ENCODE measurements at places on chromosomes 7 and 10.

DNA sequence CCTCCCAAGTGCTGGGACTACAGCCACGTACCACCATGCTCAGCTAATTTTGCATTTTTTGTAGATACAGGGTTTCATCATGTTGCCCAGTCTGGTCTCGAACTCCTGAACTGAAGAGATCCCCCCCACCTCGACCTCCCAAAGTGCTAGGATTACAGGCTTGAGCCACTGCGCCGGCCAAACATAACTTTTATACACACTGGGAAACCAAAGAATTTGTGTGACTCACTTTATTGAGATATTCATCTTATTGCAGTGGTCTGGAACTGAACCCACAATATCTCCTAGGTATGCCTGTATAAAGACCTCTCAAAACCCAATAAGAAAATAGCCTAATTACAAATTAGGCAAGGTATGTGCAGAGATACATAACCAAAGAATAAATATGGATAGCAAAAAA is 182.6 kb upstream of the FEZF1 start:
- H3K4me1 ChIP-seq, result no peaks in the 10 kb centered on the region
- no peaks in the 10 kb centered on the region for H3K27me3 ChIP-seq
- H3K4me3 ChIP-seq, result no peak overlapping the region
- no peak for DNase-seq
- H3K27ac ChIP-seq, result no peak overlapping the region
- no peaks in the 10 kb centered on the region for H3K36me3 ChIP-seq

GRCh38 chr10:103890194-103890658 is 27.8 kb downstream of the STN1 start:
- peaks cover 8% of the 10 kb centered on the region for H3K4me1 ChIP-seq
- H3K27me3 ChIP-seq, result no peaks in the 10 kb centered on the region
- H3K36me3 ChIP-seq, result no peaks in the 10 kb centered on the region
- H3K4me3 ChIP-seq, result no peak overlapping the region
- H3K27ac ChIP-seq, result peak overlapping the region; percentile 87

GRCh38 chr7:5667391-5667790 is 114.1 kb downstream of the RNF216 start:
- no peaks in the 10 kb centered on the region for H3K4me1 ChIP-seq
- no peak overlapping the region for H3K4me3 ChIP-seq
- no peaks in the 10 kb centered on the region for H3K27me3 ChIP-seq

DNA sequence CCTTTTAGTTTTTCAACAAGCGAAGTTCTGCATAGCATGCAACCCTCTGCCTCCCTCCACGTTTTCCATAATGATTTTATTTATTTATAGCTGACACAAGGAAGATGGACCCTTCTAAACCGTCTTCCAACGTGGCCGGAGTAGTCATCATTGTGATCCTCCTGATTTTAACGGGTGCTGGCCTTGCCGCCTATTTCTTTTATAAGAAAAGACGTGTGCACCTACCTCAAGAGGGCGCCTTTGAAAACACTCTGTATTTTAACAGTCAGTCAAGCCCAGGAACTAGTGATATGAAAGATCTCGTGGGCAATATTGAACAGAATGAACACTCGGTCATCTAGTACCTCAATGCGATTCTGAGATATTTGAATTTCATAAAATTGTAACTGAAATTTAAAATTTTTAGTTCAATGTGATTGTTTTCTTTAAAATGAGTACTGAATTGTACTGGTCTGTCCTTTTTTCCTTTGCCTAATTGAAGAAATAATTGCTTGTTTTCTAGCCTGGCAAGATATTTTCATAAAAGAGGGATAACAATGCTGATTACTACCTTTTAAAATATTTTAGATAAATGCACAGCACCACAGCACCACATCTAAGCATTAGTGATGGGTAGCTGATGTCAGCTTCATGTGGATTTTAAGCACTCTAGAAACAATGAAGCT is 41.5 kb upstream of the SLC39A12 start:
- H3K4me1 ChIP-seq, result no peaks in the 10 kb centered on the region
- no peak for DNase-seq
- no peaks in the 10 kb centered on the region for H3K27me3 ChIP-seq
- no peak overlapping the region for H3K4me3 ChIP-seq
- H3K27ac ChIP-seq, result no peak overlapping the region

- no peak overlapping the region for H3K27ac ChIP-seq
- peaks cover 11% of the 10 kb centered on the region for H3K4me1 ChIP-seq
- H3K27me3 ChIP-seq, result no peaks in the 10 kb centered on the region
- no peaks in the 10 kb centered on the region for H3K36me3 ChIP-seq
Measured at GRCh38 chr7:7569081-7569527, 2.4 kb downstream of the MIOS start.

- no peaks in the 10 kb centered on the region for H3K36me3 ChIP-seq
- no peak overlapping the region for H3K27ac ChIP-seq
- no peak for DNase-seq
Measured at GRCh38 chr7:7264306-7265040, 82.1 kb downstream of the C1GALT1 start.

DNA sequence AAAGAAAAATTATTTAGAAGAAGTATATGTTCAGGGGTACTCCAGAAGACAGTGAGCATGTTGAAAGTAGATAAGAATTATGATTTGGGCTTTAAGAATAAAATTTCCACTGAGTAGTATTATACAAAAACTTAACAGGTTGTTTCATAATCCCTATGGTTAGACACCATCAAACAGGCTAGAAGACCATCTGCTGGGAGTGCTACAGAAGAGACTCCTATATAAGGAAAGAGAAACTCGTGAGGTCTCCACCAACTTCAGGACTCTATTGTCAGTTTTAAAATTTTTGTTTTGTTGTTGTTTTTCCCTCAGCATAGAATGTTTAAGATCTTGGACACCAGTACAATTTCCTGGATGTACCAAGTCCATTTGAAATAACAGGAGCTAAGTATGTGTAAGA is 13.1 kb downstream of the DNAJC1 start:
- H3K27me3 ChIP-seq, result no peaks in the 10 kb centered on the region
- H3K4me1 ChIP-seq, result no peaks in the 10 kb centered on the region
- no peak overlapping the region for H3K4me3 ChIP-seq
- DNase-seq, result no peak
- no peaks in the 10 kb centered on the region for H3K36me3 ChIP-seq
- H3K27ac ChIP-seq, result no peak overlapping the region

DNA sequence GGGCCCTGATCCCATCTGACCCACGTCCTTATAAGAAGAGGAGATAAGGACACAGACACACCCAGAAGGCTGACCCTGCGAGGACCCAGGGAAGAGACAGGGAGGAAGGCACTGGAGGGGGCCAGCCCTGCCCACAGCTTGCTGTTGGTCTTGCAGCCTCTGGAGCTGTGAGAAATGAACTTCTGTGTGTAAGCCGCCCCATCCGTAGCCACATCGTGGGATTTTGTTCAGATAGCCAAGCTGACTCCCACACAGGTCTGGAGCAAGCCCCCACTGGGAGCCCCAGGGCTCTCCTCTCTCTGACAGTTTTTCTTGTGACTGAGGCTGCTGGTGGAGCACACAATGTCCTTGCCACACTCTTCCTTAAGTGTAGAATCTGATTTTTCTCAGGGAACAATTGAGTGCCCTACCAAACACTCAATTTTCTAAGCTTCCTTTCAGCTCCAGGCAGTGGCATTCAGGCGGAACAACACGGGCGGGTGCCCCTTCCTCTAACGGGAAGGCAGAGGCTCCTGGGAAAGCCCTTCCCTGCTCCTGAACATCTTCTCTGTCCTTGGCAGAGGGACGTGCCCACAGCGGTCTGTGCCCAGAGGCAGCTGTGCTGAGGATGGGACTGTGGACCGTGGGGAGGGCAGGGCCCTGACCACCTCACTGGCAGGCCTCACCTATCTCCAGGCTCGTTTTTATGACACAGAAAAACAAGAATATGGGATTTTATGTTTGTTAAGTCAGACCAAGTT is 160.6 kb upstream of the SHH start:
- H3K4me3 ChIP-seq, result no peak overlapping the region
- no peak overlapping the region for H3K27ac ChIP-seq

DNA sequence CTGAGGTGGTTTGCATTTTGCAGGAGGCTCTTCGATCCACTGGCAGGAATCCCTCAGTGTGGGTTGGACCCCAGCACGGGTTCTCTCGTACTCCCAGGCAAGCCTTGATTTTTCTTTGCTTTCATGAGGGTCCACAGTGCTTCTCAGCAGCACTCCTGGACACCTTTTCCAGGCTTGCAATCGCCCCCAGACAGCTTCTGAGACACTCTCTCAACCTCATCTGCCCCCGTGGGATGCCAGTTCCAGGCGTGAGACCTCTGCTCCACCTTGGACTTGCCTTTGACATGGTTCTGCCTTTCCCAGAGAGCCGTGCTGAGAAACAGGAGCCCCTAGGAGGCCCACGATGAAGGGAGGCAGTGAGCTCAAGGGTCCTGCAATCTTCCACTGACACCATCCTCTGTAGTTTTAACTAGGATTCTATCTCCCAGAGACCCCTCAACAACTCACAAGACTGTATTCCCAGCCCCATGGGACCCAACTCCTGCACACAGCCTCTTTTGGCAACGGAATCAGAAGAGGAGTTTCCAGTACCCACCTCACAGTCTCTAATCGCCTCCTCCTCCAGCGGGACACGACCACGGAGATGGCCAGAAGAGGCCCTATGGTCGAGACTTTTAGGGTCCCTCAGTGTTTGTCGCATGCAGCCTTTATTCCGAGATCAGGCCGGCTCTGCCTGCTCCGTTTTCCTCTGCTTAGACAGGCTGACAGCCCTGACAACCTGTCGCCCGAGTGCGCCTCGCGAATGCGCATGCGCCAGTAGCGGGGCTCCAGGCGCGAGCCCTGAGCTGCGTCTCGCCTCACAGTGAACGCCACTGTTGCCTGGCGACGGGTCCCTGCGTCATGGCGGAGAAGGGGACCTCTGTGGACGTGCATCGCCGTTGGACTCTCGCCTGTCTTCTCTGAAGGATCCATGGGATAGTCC is 26.0 kb upstream of the ZNF273 start:
- no peak overlapping the region for H3K27ac ChIP-seq
- H3K4me3 ChIP-seq, result peak overlapping the region; percentile 11
- no peak for DNase-seq
- H3K27me3 ChIP-seq, result no peaks in the 10 kb centered on the region
- no peaks in the 10 kb centered on the region for H3K4me1 ChIP-seq

- H3K27ac ChIP-seq, result no peak overlapping the region
- no peak overlapping the region for H3K4me3 ChIP-seq
- no peak for DNase-seq
- H3K36me3 ChIP-seq, result no peaks in the 10 kb centered on the region
- H3K27me3 ChIP-seq, result no peaks in the 10 kb centered on the region
- no peaks in the 10 kb centered on the region for H3K4me1 ChIP-seq
Measured at GRCh38 chr10:115989621-115990020, 283.4 kb downstream of the GFRA1 start.

GRCh38 chr7:27560706-27561235 is 101.9 kb downstream of the HIBADH start:
- H3K36me3 ChIP-seq, result no peaks in the 10 kb centered on the region
- no peak overlapping the region for H3K27ac ChIP-seq
- H3K4me3 ChIP-seq, result no peak overlapping the region
- no peak for DNase-seq
- H3K4me1 ChIP-seq, result no peaks in the 10 kb centered on the region

DNA sequence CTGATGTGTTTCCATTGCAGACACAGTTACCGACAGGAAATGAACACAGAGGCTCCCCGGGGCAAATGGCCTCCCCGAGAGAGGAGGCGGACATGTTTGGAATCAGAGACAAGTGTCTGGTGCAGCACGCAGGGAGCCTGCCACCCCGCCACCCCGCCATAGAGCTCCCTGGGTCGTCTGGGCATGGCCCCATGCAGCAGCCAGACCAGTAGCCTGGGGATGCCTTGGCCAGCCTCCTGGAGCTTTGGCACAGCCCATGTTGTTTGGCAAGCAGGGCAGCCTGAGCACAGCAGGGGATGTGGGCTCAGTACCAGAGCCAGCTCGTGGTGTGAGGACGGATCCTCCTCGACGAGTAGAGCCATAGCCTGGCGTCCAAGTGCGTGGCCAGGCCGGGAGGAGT is 80.8 kb downstream of the NKX6-2 start:
- H3K36me3 ChIP-seq, result no peaks in the 10 kb centered on the region
- no peaks in the 10 kb centered on the region for H3K27me3 ChIP-seq
- peak; percentile 31 for DNase-seq
- no peak overlapping the region for H3K27ac ChIP-seq

GRCh38 chr10:21263263-21263803 is 262.1 kb downstream of the SKIDA1 start:
- H3K4me3 ChIP-seq, result no peak overlapping the region
- no peaks in the 10 kb centered on the region for H3K36me3 ChIP-seq
- H3K27ac ChIP-seq, result no peak overlapping the region
- no peaks in the 10 kb centered on the region for H3K4me1 ChIP-seq

GRCh38 chr10:1652151-1652550 is 85.2 kb downstream of the ADARB2 start:
- H3K4me1 ChIP-seq, result no peaks in the 10 kb centered on the region
- H3K27ac ChIP-seq, result no peak overlapping the region
- H3K27me3 ChIP-seq, result no peaks in the 10 kb centered on the region
- H3K4me3 ChIP-seq, result no peak overlapping the region
- no peaks in the 10 kb centered on the region for H3K36me3 ChIP-seq

DNA sequence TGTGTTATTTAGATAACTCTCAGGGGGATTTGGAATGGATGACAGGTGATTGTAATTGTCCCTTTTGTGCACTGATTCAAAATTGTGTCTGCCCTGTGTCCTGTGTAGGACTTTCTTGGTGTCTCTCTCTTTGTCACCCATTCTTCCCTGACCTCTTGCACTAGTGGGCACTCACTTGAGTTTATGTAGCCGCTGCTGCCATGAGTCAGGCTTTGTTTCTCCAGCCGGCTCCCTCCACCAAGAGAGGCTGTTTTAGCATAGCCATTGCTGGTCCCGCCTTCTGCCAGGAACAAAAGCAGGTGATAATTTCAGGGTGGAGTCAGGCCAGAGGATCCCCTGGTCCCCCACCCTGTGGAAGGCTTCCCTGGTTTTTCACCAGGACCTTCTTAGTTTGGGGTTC is 8.4 kb downstream of the COL17A1 start:
- no peak overlapping the region for H3K4me3 ChIP-seq
- H3K27ac ChIP-seq, result peak overlapping the region; percentile 68
- H3K4me1 ChIP-seq, result no peaks in the 10 kb centered on the region
- H3K27me3 ChIP-seq, result no peaks in the 10 kb centered on the region
- DNase-seq, result no peak

DNA sequence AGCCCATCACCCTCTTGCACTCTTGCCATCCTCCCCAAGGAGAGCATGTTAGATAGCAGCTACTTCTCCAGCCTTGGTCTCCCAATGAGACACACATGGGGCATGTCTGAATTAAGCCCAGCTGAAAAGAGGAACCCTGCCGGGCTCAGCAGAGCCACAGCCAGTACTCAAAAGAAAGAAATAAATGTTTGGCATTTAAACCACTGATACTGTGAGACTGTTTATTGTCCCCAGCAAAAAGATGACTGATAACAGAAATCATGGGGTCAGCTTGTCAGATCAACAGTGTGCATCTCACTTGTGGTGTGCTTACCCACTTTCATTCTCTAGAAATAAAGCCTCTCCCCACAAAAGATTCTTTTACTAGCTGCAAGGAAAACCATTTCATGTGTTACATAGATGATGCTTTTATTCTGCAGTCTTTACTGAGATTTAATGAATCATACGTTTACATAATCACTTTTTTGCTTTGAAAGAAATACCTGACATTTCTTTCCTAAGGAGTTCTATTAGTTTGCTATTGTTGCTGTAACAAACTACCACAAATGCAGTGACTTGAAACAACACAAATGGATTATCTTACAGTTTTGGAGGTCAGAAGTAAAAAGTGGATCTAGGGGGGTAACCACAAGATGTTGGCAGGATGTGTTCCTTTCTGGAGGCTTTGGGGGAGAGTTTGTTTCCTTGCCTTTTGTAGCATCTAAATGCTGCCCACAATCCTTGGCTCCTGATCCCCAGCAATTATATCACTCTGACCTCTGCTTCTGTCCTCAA is 20.9 kb downstream of the ANKRD7 start:
- no peak overlapping the region for H3K4me3 ChIP-seq
- no peak for DNase-seq
- H3K27me3 ChIP-seq, result no peaks in the 10 kb centered on the region
